DMS79 treated with DMSO at 0.1 percent for 48 hours (cell line): ENCODE measurements at places on chromosomes 12 and 14.

GRCh38 chr14:101916816-101917412, 47.5 kb upstream of the DYNC1H1 start:
- no peak for DNase-seq

DNA sequence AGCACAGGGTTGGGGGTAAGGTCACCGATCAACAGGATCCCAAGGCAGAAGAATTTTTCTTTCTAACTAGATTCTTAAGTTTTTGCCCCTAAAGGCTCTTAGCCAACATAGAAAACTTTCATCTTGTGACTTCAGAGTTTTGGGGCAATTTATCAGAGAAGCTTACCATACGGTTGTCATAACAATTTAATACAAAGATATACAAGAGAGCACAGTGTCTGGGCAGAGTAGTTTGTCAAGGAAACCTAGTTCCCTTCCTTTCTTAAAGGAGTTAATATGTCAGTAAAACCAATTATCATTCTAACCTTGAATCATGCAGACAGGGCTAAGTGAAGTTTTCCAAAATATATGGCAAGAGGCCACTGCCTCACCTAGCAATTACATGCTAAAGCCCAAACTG, 18.4 kb downstream of the NR2C1 start:
- no peak for DNase-seq

DNA sequence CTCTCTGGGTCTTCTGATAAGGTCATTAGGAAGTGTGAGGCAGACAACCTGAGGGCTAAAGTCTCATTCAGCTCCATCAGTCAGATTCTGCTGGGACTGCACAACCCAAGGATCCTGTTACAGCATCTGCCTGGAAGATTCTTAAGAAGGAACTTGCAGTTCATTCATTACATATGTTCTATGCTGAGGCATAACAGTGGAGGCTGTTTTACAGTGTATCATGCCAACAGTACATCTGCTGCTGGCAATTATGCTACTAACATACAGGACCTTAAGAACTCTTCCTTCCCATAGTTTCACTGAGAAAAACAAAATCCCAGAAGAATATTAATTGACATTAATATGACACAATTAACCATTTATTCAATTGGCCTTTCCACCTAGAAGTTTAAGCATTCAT, 968.6 kb downstream of the DIO2 start:
- DNase-seq = no peak

- DNase-seq = peak; percentile 11
Observed at GRCh38 chr12:127381681-127382080, 885.3 kb upstream of the TMEM132C start.

GRCh38 chr12:25051656-25052195, 102.8 kb upstream of the BCAT1 start:
- no peak for DNase-seq

- no peak for DNase-seq
Observed at GRCh38 chr12:76020281-76020680, 11.3 kb downstream of the PHLDA1 start.

GRCh38 chr14:34171431-34172172, 220.7 kb upstream of the EGLN3 start:
- DNase-seq = no peak

DNA sequence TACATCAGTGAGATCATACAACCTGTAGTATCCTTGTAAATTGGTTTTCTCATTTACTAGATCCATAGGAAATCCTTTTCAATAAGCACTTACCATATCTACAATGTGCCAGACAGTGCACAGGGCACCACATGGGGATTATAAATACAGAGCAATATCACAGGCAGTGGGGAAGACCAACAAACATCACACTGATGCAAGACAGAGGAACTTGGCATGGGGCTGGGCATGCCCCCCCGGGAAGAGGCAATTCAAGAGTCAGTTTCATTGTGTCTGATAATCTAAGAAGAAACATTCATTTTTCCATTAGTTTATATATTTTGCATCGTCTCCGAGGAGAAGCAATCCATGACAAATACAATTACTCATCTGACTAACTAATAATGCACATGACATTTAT, 16.2 kb downstream of the NT5DC3 start:
- no peak for DNase-seq

GRCh38 chr12:126895951-126896913, 1370.7 kb upstream of the TMEM132C start:
- DNase-seq = no peak

DNA sequence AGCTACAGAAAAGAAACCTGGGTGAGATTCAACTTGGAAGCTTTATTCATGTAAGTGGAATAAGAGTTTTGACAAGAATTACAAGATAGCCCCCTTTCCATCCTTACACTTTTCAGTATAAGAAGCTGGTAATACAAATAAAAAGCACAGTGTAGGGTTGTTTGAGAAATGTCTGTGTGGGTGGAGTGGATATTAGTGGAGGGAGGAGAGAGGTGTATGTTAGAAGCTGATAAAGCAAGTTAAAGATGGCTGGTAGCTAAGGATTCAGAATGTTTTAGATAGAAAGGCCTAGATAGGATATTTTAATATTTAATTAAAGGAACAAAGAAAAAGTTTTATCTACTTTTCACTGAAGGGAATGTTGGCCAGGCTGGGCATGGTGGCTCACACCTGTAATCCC, 12.5 kb downstream of the CFAP54 start:
- DNase-seq = no peak

GRCh38 chr12:3631272-3631637, 121.7 kb downstream of the CRACR2A start:
- DNase-seq = no peak

DNA sequence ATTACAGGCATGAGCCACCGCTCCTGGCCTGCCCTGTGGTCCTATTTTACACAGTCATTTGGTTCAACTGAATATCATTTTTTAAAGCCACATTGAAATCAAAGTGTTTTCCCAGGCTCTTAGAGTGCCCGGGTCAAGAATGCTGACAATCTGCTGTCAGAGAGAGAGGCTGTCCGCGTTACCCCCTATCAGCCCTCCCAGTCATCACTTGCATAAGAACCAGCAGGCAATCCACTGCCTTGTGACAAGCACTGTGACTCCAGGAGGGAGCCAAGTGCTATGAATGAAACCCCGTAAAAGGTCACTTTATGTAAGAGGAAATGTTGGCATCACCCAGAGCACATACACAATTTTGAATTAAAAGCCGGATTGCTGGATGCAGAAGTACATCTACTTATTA, 13.5 kb downstream of the PHLDA1 start:
- DNase-seq = no peak

DNA sequence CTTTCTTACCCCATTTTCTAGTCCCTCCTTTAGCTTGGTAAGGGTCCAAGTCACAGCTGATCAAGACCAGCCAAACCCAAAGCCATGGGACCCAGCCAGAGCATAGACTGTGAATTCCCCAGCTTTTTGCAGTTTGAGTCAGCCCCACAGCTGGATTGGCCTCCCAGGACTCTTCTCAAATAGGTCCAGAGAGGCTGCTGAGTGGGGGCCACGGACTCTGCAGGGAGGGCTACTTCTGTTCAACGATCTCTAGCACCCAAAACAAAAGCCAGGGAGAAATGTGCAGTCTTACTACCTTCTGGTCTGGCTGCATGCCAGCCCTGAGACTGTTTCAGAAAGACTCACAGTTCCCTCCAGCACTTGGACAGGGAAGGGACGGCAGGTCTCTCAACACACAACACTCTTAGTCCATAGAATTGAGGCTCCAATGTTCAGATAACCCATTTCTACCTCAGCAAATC, 1.6 kb downstream of the VDR start:
- peak; percentile 24 for DNase-seq

- DNase-seq = no peak
Observed at GRCh38 chr14:36097356-36097755, 79.2 kb downstream of the PTCSC3 start.

DNA sequence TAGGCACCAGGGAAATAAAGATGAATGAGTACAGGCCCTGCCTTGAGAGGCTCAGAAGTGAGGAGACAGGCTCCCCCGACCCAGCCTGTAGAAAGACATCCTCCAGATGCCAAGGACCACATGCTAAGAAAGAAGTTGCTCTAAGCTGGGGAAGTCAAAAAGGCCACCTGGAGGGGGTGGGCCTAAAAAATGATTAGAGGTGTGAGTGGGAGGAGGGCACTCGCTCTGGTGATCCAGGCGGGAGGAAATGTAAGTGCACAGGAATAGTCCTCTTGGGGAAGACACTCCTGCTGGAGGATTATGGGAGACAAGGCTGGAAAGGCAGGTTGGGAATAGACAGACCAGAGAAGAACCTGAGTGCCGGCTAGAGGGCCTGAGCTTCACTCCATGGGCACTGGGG, 32.2 kb downstream of the SMUG1 start:
- no peak for DNase-seq

GRCh38 chr14:20610002-20610765, 19.0 kb upstream of the RNASE12 start:
- peak; percentile 82 for DNase-seq

- DNase-seq = no peak
Observed at GRCh38 chr14:47261350-47261749, 414.1 kb downstream of the MDGA2 start.

DNA sequence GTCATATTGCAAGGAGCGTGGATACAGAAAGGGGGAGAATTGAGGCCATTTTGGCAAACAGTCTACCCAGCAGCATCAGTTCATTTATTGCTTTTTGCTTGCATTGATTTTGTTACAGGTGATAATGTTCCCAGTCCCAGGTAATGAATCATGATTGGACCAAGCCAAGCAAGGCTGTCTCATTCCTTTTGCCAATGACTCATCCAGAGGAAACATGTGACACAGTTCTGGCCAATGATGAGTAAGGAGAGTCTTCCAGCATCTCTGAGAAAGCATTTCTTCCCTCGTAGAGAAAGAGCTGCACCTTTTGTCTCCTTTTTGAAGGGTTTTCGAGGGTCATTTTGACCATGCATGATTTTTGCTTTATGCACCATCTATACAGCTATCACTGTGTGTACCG, 68.2 kb downstream of the SLC15A4 start:
- no peak for DNase-seq

DNA sequence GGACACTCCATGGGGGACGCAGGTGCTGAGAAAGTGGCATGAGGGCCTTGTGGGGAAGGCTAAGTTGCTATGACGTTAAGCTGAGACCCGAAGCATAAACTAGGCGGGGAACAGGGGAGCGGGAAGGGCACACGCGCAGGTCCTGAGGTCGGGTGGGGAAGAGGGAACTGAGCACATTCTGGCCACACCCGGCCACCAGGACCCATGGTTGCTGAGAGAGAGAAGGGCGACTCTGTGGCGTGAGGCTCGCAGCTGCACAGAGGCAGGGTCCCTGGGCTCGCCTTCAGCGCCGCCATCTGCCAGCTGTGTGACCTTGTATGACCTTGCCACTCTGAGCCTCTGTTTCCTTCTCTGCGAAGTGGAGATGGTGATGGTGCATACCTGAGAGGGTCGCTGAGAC, 182.5 kb downstream of the PHETA1 start:
- no peak for DNase-seq

GRCh38 chr14:92415969-92416368, 93.0 kb downstream of the SLC24A4 start:
- DNase-seq = no peak

DNA sequence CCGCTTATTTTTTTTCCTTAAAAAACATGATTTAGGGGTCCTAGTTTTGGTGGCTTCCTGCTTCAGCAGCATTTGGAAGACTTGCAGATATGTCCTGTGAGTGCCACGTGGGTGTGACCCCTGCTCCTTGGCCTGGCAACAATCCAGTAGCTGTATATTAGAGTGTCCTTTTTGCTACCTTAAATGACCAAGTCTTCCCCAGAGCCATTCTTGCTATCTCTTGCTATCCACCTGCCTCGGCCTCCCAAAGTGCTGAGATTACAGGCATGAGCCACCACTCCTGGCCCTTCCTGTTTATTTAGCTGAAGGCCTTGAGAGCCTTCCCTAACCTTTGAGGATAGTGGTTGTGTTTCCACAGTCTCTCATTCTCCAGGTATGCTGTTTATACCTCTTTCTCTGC, 17.0 kb downstream of the TPCN1 start:
- DNase-seq = no peak

GRCh38 chr14:81062816-81063215, 107.4 kb downstream of the TSHR start:
- no peak for DNase-seq

DNA sequence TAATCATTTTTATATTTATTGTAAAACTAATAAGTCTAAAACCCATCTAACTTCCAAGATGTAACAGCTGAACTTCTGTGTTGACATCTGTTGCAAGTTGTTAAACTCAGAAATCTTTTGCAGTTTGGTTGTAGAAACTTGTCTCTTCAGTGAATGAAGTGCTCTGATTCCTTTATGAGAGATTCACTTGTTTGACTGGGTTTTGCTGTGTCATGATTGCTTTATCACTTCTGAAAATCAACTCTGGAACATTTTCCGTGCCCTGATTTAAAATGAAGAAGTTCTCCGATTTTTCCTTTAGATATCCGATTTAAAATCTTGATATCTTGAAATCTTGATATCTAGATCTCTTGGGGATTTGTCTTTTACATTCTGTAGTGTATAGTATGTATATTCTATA, 65.1 kb downstream of the DIP2B start:
- no peak for DNase-seq

DNA sequence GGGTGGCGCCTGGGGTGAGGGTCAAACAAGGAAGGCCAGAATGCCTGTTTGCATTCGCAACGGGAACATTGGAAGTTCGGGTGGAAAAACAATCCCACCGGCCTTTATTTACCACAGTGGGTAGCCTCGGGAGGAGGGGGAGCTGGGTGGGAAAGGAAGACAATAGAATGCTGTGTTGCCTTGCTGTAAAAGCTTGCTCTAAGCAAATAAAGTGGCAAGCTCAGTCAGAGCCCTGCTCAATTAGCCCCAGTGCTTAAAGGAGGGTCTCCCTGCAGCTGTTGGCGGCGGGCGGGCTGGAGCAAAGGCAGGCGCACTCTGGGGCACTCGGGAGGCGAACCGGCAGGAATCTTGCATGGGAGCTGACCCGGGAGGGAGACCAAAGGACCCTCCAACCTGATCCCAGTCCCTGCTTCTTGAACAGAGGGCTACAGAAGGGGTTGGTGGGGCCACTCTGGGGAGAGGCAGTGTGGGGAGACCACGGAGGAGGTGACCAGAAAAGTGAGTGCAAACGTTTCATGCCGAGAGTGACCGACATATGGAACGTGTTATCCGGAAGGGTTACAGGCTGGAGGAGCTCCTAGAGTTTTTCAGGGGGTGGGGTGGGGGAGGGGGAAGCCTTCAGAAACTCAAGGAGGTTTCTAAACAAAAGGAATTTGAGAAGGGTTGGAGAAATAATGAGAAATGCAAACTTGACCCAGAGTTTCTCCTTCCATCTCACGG, 48.5 kb downstream of the NTF3 start:
- DNase-seq = peak; percentile 29

- no peak for DNase-seq
Observed at GRCh38 chr14:86521843-86522242, 991.9 kb downstream of the FLRT2 start.

GRCh38 chr12:28108599-28108998, 81.7 kb upstream of the CCDC91 start:
- DNase-seq = no peak

DNA sequence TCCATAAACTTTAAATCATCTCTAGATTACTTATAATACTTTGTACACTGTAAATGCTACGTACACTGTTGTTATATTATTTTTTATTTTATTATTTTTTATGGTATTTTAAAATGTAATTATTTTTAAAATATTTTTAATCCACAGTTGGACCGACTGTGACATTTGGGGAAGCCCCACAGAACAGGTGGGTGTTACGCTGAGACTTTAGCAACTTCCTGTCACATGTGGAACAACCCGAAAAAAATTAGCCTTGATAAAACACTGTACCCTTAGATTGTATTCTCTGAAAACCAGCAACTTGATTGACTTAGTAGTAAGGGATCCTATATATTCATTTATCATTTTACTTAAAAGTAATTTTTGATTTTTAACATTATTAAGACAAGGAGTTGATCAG, 1755.7 kb upstream of the SEL1L start:
- no peak for DNase-seq
